ENCODE measurements at places on chromosomes 12 and 14.

DNA sequence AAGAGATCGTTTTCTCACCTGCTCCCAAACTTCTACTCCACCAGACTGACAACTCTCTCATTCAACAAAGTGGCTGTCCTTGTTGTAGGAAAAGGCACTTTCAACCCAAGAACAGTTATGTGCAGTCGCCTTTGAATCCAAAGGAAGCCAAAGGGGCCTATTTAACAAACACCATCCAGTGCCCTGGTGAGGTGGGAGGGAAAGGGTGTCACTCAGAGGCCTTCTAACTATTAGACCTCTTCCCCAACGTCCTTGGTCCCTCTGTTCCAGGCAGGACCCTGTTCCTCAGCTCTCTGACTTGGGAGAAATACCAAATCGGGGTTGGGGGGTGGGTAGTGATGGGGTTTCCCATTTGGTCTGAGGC lies 3.2 kb downstream of the SIX4 start:
- no peak for DNase-seq

GRCh38 chr12:72017054-72017651 lies 78.5 kb downstream of the TPH2 start:
- no peak for DNase-seq

DNA sequence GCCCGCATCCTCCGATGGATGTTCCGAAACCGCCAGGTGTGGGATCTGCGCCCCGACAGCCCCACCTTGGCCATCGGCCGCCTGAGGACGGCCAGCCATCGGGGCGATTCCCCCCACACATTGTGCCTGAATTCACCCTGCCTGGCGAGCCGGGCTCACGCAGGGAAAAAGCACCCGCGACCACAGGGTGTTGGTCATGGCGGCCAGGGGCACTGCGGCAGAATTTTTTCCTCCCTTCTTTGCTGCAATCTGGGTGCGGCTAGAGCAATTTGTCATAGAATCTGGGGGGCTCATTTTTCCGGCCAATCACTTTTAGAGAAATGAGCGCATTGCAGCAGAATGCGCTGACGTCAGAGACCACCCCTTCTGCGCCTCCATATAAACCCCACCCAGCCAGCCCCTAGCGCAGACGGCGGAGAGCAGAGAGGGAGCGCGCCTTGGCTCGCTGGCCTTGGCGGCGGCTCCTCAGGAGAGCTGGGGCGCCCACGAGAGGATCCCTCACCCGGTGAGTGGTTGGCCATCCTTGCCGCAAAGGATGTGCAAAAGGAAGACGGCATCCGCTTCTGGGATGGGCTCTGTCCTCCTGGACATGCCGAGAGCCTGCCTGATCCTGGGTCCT lies at the start of gene MEG3:
Gene MEG3 (plus strand): TSS at position 406 of the 619 bp plus-strand sequence.
- DNase-seq = no peak

DNA sequence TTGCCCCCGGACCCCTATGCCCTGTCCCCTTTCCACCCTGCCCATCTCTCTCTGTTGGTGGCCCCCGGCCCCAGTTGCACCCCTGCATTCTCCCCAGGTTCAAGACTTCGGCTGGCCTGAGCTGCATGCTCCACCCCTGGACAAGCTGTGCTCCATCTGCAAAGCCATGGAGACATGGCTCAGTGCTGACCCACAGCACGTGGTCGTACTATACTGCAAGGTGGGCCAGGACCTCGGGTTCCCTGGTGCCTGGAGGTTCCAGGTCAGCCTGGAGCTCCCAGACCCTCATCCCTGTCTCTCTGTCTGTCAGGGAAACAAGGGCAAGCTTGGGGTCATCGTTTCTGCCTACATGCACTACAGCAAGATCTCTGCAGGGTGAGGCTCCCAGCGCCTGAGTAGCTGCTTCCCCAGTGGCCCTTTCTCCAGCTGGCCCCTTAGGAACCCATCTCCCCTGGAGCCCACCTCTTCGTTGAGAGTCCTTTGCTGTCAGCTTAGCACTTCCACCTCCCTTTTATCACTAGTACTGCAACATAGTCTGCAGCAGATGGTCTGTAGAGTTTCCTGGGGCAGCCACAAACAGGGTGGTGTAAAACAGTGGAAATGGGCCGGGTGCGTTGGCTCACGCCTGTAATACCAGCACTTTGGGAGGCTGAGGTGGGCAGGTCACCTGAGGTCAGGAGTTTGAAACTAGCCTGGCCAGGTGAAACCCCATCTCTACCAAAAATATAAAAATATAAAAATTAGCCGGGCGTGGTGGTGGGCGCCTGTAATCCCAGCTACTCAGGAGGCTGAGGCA lies 5.8 kb downstream of the TNS2 start:
- DNase-seq = no peak

GRCh38 chr12:124481257-124481750 lies 86.1 kb downstream of the NCOR2 start:
- DNase-seq = no peak

GRCh38 chr12:84793558-84794367 lies 118.8 kb downstream of the SLC6A15 start:
- no peak for DNase-seq

DNA sequence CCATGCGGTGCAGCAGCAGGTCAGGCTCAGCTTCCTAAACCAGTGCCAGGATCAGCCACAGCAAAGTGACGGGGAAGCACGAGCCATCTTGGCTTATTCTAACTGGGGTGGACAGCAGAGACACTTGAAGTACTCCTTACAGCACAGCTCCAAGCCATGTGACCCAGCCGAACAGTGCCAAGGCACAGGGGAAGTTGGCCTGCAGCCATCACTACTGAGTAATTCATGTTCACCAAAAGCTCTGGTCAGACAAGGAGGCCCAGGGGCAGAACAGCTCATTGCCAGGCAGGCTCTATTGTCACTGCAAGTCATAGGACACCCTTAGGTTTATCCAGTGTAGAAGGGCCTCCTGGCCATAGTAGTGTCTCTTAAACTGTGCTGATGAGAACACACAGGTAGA lies 23.4 kb upstream of the SLC35F4 start:
- no peak for DNase-seq

DNA sequence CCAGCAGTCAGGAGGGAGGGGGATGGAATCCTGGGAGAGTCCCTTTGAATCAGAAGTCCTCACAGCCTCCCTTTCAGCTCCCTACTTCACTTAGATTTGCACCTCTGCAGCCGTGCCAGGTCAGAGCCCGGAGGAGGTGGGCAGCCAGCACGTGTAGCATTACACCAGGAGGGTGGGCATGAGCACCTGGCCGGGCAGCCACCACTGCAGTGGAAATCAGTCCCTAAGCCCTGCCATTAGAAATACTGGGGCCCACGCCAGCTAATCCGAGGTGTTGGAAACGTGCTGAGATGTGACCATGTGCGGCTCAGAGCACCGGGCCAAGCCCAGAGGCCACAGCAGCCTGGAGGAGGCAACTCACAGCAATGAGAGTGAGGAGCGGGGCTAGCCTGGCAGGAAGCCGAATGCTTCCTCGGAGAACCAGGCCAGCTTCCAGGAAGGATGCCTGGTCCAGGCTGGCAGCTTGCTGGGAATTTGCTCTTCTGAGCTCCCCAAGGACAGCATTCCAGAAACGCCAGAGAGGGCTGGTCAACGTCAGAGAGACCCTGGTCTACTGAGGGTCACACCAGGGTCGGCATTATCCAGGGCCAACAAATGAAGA lies 9.4 kb upstream of the CACNA2D4 start:
- DNase-seq = no peak

GRCh38 chr14:33210311-33210710 lies 271.6 kb downstream of the NPAS3 start:
- no peak for DNase-seq

DNA sequence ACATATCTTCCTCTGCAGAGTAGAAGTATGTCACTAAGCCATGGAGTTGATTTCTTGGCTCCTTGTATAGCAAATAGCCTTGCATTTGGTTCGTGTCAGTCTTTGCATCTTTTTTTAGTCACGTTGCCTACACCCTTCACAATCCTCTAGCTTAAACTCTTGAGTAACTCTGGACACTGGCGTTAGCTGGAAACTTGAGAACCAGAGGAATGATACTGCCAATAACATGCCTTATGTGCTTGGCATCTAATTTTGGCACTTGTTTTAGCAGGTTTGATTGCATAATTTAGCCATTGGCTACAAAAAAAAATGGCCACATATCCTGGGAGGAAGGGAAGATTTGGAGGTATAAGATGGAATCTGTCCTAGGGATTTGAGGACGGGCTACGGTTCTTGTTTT lies 136.2 kb downstream of the ETV6 start:
- DNase-seq = no peak

DNA sequence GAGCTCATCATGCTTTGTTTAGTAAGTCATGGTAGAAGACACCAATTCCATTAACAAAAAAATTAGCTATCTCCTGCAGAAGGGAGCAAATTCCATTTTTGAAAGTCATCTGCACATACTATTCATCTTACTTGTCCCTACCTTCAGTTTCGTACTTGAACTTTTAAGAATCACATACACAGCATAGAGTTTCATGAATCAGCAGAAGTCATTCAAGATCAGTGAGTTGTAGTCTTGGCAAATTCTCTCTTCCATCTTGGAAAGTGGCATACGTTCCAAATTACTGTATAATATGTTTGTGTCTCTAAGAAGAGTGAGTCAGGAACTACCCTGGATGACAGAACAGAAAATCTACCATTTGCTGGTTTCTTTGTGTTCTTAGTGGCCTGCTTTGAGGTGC lies 14.1 kb downstream of the VRK1 start:
- no peak for DNase-seq

GRCh38 chr14:97306760-97307246 lies 509.6 kb downstream of the VRK1 start:
- DNase-seq = no peak

DNA sequence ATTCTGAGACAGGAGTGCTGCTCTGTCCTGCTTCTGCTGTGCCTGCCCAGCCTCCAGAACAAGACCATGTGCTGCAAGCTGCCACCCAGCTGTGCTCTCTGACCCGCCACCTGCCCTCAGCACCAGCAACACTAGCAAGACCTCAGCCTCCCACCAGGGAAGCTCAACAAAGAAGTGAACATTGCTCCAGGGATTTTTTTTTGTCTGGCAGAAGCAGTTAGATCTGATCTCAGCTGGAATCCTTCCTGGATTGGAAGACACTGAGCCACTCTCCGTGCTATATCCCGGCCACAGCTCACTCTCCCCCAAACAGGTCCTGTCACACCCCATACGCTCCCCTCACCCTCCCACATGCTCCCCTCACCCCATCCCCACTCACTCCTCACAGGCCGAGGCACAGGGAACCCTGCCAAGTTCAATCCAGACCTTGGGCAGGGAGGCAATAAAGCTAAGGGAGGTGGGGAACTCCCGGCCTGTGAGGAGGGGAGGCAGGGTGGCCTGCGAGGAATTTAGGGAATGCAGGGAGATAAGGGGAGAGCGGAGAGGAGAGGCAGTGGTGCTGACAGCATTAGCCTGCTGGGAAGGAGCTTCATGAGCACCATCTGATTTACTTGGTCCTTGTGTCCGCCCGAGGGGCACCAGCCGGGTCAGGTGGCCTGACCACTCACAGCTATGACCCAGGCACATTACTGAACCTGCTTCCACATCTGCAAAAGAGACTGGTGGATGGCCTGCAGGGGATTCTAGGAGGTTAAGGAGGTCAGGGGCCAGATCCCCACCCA lies 29.7 kb downstream of the CCDC85C start:
- no peak for DNase-seq

- DNase-seq = no peak
These were observed 60.8 kb downstream of the SAMD4A start for GRCh38 chr14:54627540-54628363.

DNA sequence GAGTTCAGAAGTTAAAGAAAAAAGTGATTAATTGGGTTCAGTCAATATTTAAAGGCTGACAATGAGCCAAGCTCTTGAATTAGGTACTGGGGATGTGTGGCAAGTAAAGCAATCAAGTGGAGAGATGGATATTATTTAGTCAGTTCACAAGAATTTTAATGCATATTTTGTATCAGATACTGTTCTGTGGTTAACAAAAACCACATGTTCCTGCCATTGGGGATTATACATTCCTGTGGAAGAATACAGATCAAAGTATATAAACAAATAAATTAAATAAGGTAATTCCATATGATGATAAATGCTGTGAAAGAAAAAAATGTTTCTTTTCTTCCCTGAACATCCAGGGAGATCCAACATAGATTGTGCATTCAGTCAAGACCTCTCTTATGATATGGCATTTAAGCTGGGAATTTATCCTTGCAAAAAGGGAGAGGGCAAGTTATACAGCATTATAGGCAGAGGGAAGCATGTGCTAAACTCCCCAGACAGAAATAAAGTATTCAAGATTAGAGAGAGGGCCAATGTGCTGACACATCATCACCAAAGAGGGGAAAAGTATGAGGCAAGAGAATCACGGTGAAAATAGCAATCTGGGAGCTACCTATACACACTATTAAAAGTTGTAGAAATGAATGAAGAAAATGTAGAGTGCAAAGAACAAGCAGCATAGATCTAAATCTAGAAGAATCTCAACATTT lies 17.6 kb upstream of the A2M start:
- no peak for DNase-seq

- DNase-seq = no peak
These were observed 1.4 kb downstream of the PLXNC1 start for GRCh38 chr12:94149781-94150239.

DNA sequence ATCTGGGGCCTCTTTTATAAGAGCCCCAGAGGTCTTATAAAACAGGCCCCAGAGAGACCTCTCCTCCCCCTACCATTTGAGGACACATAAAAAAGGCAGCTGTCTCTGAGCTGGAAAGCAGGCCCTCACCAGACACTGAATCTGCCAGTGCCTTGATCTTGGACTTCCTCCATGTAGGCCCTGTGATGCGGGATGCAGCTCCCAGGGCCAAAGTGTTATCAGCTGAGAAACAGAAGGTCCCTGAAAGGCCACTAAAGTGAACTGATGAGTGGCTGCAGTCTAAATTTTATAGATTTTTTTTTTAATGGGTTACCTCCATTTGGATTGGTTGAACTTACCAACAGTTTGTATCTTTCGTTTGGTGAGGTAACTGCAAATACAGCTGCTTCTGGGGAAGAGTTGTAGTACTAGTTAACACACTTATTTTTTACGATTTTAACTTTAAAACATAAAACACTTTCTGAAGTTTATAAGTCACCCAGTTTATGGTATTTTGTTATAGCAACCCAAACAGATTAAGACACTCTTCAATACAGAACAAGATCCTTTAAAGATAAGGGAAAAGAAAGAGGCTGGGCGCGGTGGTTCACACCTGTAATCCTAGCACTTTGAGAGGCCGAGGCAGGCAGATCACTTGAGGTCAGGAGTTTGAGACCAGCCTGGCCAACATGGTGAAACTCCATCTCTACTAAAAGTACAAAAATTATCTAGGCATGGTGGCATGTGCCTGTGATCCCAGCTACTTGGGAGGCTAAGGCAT lies 5.6 kb upstream of the GUCY2C start:
- DNase-seq = no peak

DNA sequence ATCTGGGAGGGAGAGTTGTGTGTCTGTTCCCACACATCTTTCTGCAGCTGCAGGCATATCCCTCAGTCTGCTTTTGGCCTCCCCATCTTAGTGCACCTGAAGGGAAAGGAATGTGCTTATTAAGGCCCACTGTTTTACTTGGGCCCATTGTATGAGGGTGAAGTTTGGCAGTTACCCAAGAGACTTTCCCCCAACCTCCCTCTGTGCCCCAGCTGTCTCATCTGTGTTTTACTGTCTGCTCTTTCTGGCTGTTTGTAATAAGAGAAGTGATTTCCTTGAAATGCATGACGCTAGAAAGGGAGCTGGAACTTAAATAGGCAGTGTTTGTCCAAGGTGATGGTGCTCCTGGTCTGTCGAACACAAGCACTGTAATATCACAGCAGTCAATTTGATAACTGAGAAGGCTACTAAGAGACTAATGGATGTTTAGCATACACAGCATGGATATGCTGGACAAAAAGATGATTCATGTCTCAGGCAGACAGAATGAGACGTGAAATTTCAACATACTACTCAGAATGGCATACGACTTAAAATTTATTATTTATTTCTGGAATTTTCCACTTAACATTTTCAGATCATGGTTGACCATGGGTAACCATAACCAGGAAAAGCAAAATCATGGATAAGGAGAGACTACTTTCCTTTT lies 43.6 kb downstream of the FSCB start:
- no peak for DNase-seq
